HepG2 (cell line): ENCODE measurements at places on chromosomes 4 and X. TPM values are rescaled to one million over a fixed set of nuclear protein-coding genes. Genes with fewer than 3 reads are reported as not detected.

- no peaks in the 10 kb centered on the region for H3K36me3 ChIP-seq
- H3K4me1 ChIP-seq = no peaks in the 10 kb centered on the region
- H3K27me3 ChIP-seq = no peaks in the 10 kb centered on the region; the same call in 2 of the 3 replicates
- no peak overlapping the region for H3K27ac ChIP-seq
- no peak for DNase-seq
- no peak overlapping the region for H3K4me3 ChIP-seq
Observed at GRCh38 chr4:145216535-145216934, 36.1 kb upstream of the OTUD4 start.

GRCh38 chrX:127128282-127128681 is 308.8 kb downstream of the PRR32 start:
- no peak for DNase-seq
- H3K36me3 ChIP-seq = no peaks in the 10 kb centered on the region
- no peaks in the 10 kb centered on the region for H3K27me3 ChIP-seq
- H3K4me3 ChIP-seq = no peak overlapping the region

GRCh38 chr4:77605210-77605902 is at the start of gene CXCL13:
CXCL13 (plus strand) TSS chr4:77605820; CDS start chr4:77605866, 46 bp downstream.
- no peaks in the 10 kb centered on the region for H3K27me3 ChIP-seq
- H3K27ac ChIP-seq = no peak within 1 kb of the TSS
- peaks cover 9% of the 10 kb centered on the region; the same call in 1 of the 2 replicates for H3K4me1 ChIP-seq
- H3K4me3 ChIP-seq = no peak within 1 kb of the TSS
- H3K36me3 ChIP-seq = no peaks in the 10 kb centered on the region
- no peak for DNase-seq

GRCh38 chrX:40104630-40104984 is 6.8 kb upstream of the BCOR start:
- peaks cover 44% of the 10 kb centered on the region for H3K4me1 ChIP-seq
- H3K4me3 ChIP-seq = peak overlapping the region; percentile 45
- DNase-seq = no peak
- no peaks in the 10 kb centered on the region for H3K27me3 ChIP-seq
- no peaks in the 10 kb centered on the region for H3K36me3 ChIP-seq
- H3K27ac ChIP-seq = no peak overlapping the region

DNA sequence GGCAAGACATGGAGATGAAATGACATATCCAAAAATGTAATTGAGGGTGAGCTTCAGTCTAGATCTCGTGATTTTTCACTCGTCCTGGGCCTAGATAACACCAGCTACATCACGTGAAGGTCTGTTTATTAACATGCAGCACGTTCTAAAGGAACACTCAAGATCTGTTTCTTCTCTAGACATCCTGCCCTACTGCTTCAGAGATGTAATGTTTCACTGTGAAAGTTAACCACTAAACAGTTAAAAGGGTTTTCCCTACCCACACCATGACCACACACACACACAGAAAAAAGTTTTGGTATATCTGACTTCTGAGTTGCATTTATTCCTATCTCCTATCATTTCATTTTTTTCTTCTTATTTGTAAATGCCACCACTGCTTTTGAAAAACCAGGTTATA is 52.3 kb upstream of the SMIM31 start:
- no peak for DNase-seq
- no peak overlapping the region for H3K27ac ChIP-seq
- H3K4me1 ChIP-seq = no peaks in the 10 kb centered on the region
- H3K36me3 ChIP-seq = no peaks in the 10 kb centered on the region

DNA sequence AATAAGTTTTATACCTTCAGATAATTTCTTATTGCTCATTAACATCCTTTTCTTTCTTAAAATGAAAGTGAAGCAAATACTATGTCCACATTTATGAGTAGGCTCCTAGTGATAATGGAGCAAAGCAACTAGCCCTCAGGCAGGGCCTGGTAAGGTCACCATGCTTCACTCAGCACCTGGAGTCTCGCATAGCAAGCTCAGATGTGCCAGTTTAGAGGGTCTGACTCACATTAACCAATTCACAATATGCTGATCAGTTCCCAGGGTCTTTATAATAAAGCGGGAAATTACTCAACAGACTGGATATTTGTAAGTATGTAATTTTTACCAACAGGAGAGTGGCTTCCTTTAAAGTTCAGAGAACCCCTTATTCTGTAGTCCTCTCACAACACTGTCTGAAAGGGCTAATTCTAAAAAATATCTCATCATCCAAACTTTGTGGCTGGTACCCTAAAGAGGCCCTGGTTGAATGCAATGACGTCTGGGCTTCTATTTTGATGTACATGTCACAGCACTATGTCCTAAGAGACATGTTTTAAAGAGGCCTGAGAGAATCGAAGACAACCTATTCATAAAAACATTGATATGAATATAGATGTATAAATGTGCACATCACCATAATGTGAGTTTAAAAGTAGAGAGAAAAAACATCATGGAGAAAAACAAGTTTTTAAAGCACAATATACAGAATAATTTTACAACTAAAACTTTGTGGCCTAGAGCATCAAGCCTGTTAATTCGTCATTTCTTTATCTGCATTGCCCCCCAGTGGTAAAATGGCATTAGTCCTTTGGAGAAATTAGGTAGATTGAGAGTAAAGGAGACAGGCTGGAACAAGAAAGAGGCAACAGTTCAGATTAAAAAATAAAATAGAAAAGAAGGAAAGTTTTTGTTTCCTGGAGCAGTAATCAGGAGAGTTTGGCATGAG is 44.3 kb downstream of the IL21 start:
- H3K36me3 ChIP-seq = no peaks in the 10 kb centered on the region
- no peaks in the 10 kb centered on the region for H3K27me3 ChIP-seq
- H3K4me1 ChIP-seq = no peaks in the 10 kb centered on the region
- no peak overlapping the region for H3K27ac ChIP-seq

- DNase-seq = peak; percentile 52
- 0 out of 2 replicates have a peak overlapping the region, but pooled peaks have one; percentile 13 for H3K4me3 ChIP-seq
- peaks cover 41% of the 10 kb centered on the region for H3K4me1 ChIP-seq
- peak overlapping the region; percentile 13 for H3K27ac ChIP-seq
- no peaks in the 10 kb centered on the region for H3K36me3 ChIP-seq
Observed at GRCh38 chr4:38318737-38319455, 345.1 kb upstream of the KLF3 start.

GRCh38 chr4:53459548-53459947 is 82.1 kb downstream of the FIP1L1 start:
- H3K36me3 ChIP-seq = peaks cover 30% of the 10 kb centered on the region; the same call in 2 of the 3 replicates
- no peak overlapping the region for H3K27ac ChIP-seq
- H3K4me3 ChIP-seq = no peak overlapping the region
- no peaks in the 10 kb centered on the region for H3K27me3 ChIP-seq
- H3K4me1 ChIP-seq = peaks cover 23% of the 10 kb centered on the region

DNA sequence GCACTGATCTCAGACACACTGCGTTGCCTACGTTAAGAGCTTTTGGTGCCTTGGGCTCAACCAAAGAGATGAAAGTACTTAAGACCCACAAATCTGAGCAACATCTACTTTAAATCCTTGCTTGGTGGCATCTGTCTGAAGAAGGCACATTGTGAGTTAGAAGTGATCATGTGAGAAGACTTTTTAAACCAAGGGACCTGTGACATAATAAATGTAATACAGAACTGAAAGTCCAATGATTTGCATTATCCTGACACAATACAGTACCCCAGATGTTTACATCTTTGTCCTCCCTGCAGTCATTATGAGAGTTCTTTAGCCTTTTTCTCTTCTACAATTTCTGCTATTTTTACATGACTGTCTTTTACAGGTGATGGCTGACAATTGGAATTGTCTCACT is 96.7 kb upstream of the FTHL17 start:
- H3K27me3 ChIP-seq = no peaks in the 10 kb centered on the region
- no peak for DNase-seq
- H3K36me3 ChIP-seq = peaks cover 23% of the 10 kb centered on the region; the same call in 1 of the 3 replicates
- H3K27ac ChIP-seq = no peak overlapping the region
- H3K4me1 ChIP-seq = peaks cover 22% of the 10 kb centered on the region

DNA sequence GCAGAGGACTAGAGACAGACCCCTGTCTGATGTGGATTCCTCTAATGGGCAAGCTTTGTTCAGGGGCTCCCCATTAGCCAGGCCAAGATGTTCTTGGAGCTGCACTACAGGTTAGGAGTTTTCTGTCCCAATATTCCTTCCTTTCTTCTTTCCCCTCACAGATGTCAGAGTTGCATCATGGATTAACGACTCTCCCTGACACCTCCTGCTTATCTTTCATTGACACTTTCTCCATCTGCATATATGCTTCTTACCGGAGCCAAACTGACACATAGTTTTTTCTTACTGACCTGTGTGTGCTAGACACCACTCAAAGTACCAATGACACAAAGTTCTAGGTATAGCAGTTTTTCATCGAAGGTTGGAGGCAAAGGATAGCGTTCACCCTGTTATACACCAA is 228.6 kb upstream of the HCCS start:
- no peaks in the 10 kb centered on the region for H3K4me1 ChIP-seq
- H3K36me3 ChIP-seq = no peaks in the 10 kb centered on the region
- H3K27me3 ChIP-seq = no peaks in the 10 kb centered on the region

DNA sequence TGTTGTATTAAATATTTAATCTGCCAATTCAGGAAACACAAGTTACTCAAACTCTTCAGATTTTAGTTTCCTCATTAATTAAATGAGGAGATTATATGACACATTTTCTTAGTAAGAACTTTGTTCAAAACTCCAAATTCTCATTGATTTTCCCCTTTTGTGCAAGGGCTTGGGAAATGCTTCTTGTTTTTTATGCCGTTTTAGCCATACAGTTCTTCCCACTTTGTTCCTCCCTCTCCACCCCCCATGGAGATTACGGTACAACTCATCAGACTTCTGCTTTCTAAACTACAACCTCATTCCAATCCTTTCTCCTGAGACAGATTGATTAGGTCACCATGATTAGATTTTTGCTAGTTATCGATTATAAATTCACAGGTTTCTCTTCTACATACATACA is 10.9 kb upstream of the BBS7 start:
- no peaks in the 10 kb centered on the region for H3K27me3 ChIP-seq
- H3K36me3 ChIP-seq = no peaks in the 10 kb centered on the region
- no peaks in the 10 kb centered on the region for H3K4me1 ChIP-seq
- no peak overlapping the region for H3K4me3 ChIP-seq
- DNase-seq = no peak

GRCh38 chr4:27121830-27122229 is 261.2 kb downstream of the STIM2 start:
- H3K4me1 ChIP-seq = no peaks in the 10 kb centered on the region
- H3K4me3 ChIP-seq = no peak overlapping the region
- H3K27ac ChIP-seq = no peak overlapping the region
- H3K27me3 ChIP-seq = no peaks in the 10 kb centered on the region
- DNase-seq = no peak

DNA sequence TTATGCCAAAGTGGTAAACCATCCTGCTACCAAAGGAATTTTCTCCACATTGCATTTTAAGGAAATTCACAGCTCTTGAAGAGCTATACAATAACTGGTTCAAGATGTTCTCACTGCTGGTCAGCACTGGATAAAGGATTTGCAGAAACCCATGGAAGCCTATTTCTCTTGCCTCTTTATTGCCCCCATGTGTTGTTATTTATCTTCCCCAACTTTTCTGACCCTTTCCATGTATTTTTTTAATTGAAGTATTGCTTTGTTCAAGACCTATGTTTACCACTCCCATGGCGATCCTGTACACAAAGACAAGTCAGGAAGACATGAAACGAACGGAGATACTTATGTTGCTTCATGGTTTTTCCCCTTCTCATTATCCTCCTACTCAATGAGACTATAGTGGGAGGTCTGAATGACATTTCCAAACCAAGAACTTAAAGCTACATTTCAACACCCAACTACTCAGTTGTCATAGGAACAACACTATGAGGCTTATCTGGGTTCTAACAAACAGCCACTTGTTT is 566.4 kb upstream of the DIPK2B start:
- H3K4me3 ChIP-seq = no peak overlapping the region; the same call in 1 of the 2 replicates
- DNase-seq = no peak
- no peaks in the 10 kb centered on the region for H3K27me3 ChIP-seq
- H3K27ac ChIP-seq = peak overlapping the region; percentile 18
- H3K4me1 ChIP-seq = peaks cover 29% of the 10 kb centered on the region

- no peak overlapping the region for H3K4me3 ChIP-seq
- no peaks in the 10 kb centered on the region for H3K36me3 ChIP-seq
- peaks cover 20% of the 10 kb centered on the region for H3K4me1 ChIP-seq
- no peaks in the 10 kb centered on the region for H3K27me3 ChIP-seq
Observed at GRCh38 chr4:174460684-174461083, 61.6 kb downstream of the HPGD start.

DNA sequence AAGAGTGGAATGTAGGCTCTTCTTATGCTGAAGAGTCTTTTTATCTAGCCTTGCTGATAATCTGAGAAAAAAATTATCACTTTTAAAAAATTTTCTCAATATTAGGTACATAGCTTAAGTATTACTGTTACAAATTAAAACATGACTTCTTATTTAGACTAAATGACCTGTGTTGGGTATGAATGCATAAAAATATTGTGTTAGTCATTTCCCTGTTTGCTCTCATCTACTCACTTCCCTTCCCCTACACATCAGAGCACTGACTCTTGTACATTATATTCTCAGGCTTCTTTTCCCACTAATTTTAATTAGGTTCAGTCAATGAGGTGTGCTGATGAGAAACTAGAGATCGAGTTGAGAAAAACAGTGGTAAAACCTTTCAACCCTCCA is 881.0 kb downstream of the PCDH18 start:
- no peaks in the 10 kb centered on the region for H3K36me3 ChIP-seq
- no peak for DNase-seq
- no peaks in the 10 kb centered on the region for H3K4me1 ChIP-seq

DNA sequence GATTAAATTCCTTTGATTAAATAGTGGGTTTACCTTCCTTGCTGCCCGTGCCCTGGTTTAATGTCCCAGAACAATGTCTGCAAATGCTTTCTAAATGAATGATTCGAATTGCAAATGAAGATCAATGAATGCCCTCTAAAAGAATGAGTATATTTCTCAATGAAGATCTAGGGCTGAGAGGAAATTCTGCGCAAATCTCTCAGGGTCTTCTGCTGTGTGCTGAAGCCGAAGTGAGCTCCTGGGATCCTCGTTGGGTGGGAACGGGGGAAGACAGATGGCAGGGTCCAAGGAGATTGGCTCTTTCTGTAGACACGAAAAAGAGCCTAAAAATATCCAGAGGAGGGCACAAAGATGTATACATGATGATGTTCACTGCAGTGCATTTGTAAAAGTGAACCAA is 224.8 kb downstream of the STIM2 start:
- H3K4me1 ChIP-seq = no peaks in the 10 kb centered on the region
- H3K27me3 ChIP-seq = peaks cover 19% of the 10 kb centered on the region; the same call in 1 of the 3 replicates
- H3K27ac ChIP-seq = no peak overlapping the region
- DNase-seq = no peak
- H3K4me3 ChIP-seq = no peak overlapping the region

- peaks cover 13% of the 10 kb centered on the region for H3K4me1 ChIP-seq
- no peak overlapping the region for H3K4me3 ChIP-seq
- no peaks in the 10 kb centered on the region for H3K27me3 ChIP-seq
- no peak overlapping the region for H3K27ac ChIP-seq
- no peaks in the 10 kb centered on the region for H3K36me3 ChIP-seq
Observed at GRCh38 chr4:88134536-88135355, 23.7 kb downstream of the ABCG2 start.

- H3K4me1 ChIP-seq = peaks cover 22% of the 10 kb centered on the region
- H3K4me3 ChIP-seq = no peak overlapping the region
- peak; percentile 86 for DNase-seq
Observed at GRCh38 chr4:89674876-89675459, 162.0 kb downstream of the SNCA start.

GRCh38 chr4:182510836-182511235 is 267.6 kb downstream of the TENM3 start:
- no peaks in the 10 kb centered on the region for H3K36me3 ChIP-seq
- H3K27me3 ChIP-seq = no peaks in the 10 kb centered on the region
- H3K27ac ChIP-seq = no peak overlapping the region
- H3K4me1 ChIP-seq = no peaks in the 10 kb centered on the region
- H3K4me3 ChIP-seq = no peak overlapping the region
- DNase-seq = no peak

CYSLTR1 gene
- total RNA-seq = not detected in 2 replicates

GC gene
- total RNA-seq = 0.35 TPM in 1 of 2 replicates, not detected in the other

SPANXB1 gene
- total RNA-seq = not detected in 2 replicates

UGT2B17 gene
- total RNA-seq = not detected in 2 replicates

PAGE4 gene
- total RNA-seq = 1.1 and 1.4 TPM in 2 replicates

CETN2 gene
- total RNA-seq = 85.4 and 129 TPM in 2 replicates

NR3C2 gene
- 0.32 and 0.46 TPM in 2 replicates for total RNA-seq

NRK gene
- not detected in 2 replicates for total RNA-seq
